ENCODE measurements at places on chromosomes 6 and 20. TPM values are rescaled to one million over a fixed set of nuclear protein-coding genes. Genes with fewer than 3 reads are reported as not detected.

RSPO4 gene
- not detected for total RNA-seq

LBP gene
- total RNA-seq = not detected

NFATC2 gene
- 3.3 TPM for total RNA-seq

PROKR2 gene
- total RNA-seq = not detected

EPPIN gene
- total RNA-seq = not detected

UST gene
- total RNA-seq = 0.65 TPM

CST3 gene
- 141 TPM for total RNA-seq

AIF1 gene
- total RNA-seq = 0.17 TPM

NRSN2 gene
- total RNA-seq = 12.7 TPM

SNAP25 gene
- not detected for total RNA-seq

PSMB8 gene
- 66.2 TPM for total RNA-seq

PACRG gene
- 0.09 TPM for total RNA-seq

ALDH5A1 gene
- total RNA-seq = 2.2 TPM

OR2J3 gene
- not detected for total RNA-seq

FAM83C gene
- under 0.01 TPM for total RNA-seq

CST7 gene
- total RNA-seq = not detected

LAMA4 gene
- 536 TPM for total RNA-seq

TTI1 gene
- 16.2 TPM for total RNA-seq

PEX7 gene
- 5.6 TPM for total RNA-seq

CAP2 gene
- total RNA-seq = 0.33 TPM

HLA-DRB1 gene
- total RNA-seq = not detected

EGFL8 gene
- 1.3 TPM for total RNA-seq

SLC32A1 gene
- total RNA-seq = not detected

GSS gene
- total RNA-seq = 56.3 TPM

C6orf136 gene
- 2.2 TPM for total RNA-seq

SCGN gene
- not detected for total RNA-seq

All from dermis lymphatic vessel endothelial cell (primary cell).